ENCODE measurements at places on chromosomes 13 and 19.

- DNase-seq, result no peak
Measured at GRCh38 chr19:23286477-23286876, 36.3 kb upstream of the ZNF724 start.

DNA sequence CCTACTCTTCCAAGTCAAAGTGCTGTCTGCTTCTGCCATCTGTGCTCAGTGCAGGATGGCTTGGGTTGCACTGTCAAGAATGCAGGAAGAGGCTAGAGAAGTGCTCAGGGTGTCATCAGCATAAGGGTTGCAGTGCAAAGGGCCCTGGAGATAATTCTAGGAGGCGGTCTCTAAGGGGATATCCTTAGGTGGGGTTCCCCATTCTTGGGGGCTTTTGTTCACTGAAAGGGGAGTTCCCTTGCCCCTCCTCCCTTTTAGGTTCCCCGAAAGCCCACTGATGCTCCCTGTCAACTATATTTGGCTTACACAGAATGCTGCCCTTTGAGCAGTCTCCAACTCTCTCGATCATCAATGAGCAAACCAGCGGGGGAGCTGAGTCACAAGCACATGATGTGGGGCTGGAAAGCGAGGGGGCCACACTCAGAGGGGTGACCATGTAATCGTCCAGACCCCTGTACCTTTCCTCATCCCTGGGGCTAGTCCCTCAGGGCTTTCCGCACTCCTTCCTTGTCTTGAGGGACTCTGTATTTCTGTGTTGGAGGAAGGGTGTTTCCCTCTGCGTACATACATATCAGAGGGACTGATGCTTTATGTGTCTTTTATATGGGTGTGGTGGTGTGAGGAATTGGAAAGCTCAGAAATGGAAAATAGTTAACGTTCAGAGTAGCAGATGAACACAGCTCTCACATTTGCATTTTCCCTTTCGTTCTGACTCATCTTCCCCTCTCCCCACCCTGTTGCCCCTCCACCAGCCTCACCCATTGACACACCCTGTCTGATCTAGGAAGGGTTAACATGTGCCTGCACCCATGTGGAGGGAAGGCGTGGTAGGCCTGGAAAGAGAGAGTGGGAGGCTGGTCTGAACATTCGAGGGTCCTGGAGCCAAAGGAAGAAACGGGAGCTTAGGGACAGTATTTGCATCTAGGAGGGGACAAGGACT lies 6.7 kb downstream of the ZBTB32 start:
- no peak for DNase-seq

GRCh38 chr13:105787632-105788031 lies 747.8 kb downstream of the EFNB2 start:
- DNase-seq, result no peak

DNA sequence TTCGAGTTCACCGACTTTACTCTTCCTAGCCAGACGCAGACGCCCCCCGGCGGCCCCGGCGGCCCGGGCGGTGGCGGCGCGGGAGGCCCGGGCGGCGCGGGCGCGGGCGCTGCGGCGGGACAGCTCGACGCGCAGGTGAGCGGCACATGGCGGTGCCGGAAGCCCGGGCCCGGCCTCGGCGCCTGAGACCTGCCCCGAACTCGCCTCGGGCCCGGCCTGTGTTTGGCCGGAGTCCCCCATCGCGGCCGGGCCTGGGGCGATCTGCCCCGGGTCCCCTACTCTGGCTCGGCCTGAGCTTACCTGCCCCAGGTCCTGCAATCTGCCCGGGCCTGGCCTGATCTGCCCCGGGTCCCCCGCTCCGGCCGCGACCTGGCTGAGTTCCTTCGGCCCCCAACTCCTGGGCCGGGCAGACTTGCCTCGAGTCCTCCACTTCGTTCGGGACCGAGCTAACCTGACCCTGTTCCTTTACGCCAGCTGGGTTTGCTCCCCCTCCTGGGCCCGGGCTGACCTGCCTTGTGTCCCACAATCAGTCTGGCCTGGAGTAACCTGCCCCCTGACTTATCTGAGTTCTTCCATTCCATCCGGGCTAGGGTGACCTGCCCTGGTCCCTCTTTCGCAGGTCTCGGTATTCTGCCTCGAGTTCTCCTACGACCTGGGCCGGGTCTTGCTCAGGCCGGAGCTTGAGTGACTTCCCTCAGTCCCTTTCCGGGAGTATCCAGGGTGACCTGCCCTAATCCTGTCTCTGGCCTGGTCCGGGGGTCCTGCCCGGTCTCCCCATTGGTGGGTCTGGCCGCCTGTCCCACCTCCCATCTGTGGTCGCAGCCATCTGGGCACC lies 764 bp downstream of the UPF1 start:
- peak; percentile 15 for DNase-seq

GRCh38 chr19:33819880-33820781 lies 23.5 kb downstream of the KCTD15 start:
- peak; percentile 16 for DNase-seq

GRCh38 chr19:18666784-18667183 lies 16.7 kb upstream of the CRTC1 start:
- DNase-seq, result no peak

DNA sequence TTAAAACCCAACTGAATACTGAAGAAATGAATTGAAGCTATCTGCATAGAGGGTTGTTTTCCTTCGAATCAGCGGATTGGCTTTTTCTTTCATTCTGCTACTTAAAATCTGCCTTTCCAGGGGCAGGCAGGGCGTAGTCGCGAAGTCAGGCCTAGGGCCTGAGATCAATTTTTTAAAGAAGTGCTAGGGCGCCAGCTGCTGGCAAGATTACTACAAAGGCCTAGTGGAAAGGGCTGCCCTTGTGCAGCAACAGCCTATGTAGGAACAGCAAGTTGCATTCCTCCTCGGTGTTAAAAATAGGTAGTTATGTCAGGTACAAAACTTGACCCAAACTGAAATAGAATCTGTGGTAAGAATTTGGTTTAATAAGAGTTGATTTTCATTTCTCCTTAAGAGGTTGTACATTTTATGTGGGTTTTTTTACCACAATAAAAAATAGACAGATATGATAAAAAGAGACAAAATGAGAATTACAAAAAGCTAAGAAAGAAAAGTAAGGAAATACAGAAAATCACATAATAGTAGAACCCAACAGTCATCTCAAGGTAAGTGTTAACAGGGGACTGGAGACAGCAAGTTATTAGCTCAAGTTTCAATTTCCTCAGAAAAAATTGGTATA lies 9.5 kb upstream of the URAD start:
- DNase-seq, result no peak

DNA sequence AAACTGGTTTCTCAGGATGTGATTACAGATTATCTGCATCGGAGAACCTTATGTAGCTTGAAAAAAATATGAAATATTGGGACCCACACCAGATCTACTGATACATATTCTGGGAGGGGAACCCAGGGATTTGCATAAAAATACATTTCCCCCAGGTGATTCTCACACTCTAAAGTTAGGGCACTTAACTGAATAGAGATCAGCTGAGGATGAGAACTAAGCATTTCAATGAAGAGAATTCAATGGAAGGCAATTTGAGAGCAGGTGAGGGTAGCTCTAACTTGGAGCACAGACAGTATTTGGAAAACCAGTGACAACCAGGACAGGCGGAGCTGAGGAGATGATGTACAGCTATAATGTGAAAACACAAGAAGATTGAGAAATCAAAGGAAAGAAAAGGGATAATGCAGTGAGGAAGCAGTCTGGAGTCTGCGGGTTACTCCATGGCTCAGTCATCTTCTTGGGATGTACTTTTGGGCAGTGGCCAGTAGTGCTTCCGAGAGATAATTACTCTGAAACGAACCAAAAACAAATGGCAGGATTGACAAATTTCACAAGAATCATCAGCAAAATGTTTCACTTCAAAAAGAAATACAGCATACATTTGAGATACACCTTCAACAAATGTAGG lies 6.1 kb upstream of the OXGR1 start:
- no peak for DNase-seq

GRCh38 chr19:6062274-6062673 lies 48.0 kb downstream of the RFX2 start:
- DNase-seq, result peak; percentile 44

DNA sequence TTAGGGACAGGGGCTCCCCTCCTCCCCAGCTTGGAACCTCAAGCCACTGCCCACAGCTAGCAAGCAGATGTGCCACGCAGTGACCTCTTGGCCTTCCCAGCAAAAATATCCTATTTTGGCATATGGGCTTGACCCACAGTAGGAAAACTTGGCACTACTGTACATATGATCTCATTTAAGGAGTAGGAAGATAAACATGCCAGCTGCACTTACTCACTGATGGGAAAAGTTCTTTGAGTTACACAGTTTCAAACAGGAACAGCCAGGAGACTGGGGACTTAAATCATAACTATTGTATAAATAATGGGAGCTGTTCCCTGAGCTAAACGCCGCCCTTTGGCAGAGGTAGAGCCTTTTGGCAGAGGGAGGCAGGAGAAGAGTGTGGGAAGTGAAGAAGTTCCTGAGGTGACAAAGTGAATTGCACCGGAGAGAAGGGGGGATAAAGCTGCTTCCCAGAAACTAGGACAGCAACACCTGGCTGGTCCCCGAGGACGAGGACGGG lies 6.1 kb downstream of the SACS start:
- no peak for DNase-seq

DNA sequence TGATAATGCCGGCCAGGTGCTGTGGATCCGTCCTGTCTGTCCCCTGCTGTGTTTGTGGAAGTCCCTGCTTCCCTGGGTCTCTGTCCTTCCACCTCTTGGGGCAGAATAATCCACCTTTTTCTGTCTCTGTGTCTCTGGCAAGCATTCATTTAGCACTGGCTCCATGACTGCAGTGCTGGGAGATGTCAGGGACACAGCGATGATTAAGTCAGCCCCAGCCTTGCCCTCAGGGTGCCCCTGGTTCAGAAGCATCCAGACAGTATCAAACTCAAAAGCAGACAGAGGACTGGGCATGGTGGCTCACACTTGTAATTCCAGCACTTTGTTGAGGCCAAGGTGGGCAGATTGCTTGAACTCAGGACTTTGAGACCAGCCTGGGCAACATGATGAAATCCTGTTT lies 1.5 kb downstream of the HIPK4 start:
- no peak for DNase-seq

GRCh38 chr13:36850790-36851438 lies 31.9 kb downstream of the RFXAP start:
- no peak for DNase-seq

DNA sequence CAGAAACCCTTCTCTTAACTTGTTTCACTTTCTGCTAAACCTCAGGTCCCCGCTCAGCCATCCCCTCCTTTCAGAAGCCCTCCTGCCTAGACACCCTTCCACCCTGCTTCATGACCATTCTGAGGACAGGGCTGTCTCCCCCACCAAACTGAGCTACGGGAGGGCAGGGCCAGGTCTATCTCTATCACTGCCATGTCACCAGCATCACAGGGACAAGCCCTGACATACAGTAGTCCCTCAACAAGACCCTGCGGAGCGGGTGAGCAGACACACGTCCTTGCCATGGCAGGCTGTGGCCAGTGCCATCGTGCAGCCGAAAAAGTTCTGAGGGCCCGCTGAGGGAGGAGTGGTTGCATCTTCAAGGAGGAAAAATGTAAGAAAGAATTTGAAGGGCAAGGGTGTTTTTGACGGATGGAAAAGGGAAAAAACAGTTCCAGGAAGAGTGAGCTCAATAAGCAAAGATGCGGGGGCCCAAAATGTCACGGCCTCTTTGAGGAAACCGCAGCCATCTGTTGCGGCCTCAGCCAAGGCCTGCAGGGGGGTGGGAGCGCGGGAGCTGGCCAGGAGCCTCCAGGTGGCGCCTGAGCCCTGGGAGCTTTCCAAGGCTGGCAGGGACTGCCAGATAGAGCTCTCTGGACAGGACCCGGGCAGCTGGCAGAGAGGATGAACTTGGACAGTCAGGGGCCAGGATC lies 8.1 kb downstream of the PTGIR start:
- DNase-seq, result no peak

DNA sequence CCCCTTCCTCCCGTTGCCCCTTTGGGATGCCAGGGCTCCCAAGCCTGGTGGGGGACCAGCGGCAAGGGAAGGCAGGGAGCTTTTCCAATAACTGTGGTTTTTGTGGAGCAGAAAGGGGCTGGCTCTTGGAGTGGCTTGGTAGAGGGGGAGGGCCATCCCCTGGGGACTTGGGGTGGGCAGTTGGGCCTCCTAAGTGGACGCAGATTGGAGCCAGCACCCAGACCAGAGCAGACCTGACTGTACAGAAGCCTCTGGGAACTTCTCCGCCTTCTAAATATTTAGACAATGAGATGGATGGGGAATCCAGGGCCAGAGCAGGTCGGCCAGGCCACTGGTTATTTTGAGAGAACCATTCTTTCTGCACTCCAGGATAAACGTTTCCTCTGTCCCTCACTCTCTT lies 4.2 kb downstream of the PTGIR start:
- DNase-seq, result no peak

DNA sequence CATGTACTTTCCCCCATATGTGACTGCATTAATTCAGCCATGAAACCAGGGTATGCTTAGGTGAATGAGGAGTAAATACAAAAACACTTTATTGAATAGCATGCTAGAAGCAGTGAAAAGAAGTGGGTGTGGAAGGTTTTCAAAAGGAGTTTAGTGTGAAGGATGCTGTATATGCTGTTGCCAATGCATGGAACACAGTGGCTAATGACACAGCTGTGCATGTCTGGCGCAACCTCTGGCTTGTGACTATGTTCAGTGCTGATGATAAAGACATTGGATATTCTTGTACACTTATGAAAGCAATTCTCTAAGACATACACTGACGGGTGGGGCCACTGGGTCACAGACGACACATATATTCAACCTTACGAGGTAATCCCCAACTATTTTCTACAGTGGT lies 55.2 kb downstream of the SOX21 start:
- DNase-seq, result no peak

GRCh38 chr13:40292536-40292935 lies 373.9 kb downstream of the FOXO1 start:
- no peak for DNase-seq

GRCh38 chr13:113637262-113638160 lies 20.5 kb downstream of the ATP4B start:
- DNase-seq, result no peak

All from effector CD4-positive, alpha-beta T cell (primary cell).